ENCODE measurements at places on chromosomes 6 and 20.

- H3K4me3 ChIP-seq = no peak overlapping the region
- peaks cover 15% of the 10 kb centered on the region for H3K4me1 ChIP-seq
Observed at GRCh38 chr20:8209061-8209460, 77.0 kb downstream of the PLCB1 start.

GRCh38 chr20:60467771-60468170 lies 509.5 kb downstream of the CDH26 start:
- H3K4me3 ChIP-seq = no peak overlapping the region
- no peaks in the 10 kb centered on the region for H3K36me3 ChIP-seq
- H3K27ac ChIP-seq = no peak overlapping the region
- no peaks in the 10 kb centered on the region for H3K4me1 ChIP-seq
- peaks cover 5% of the 10 kb centered on the region for H3K27me3 ChIP-seq

GRCh38 chr6:156816505-156816904 lies 39.3 kb downstream of the ARID1B start:
- H3K4me3 ChIP-seq = peak overlapping the region; percentile 21
- no peak overlapping the region for H3K27ac ChIP-seq
- no peak for DNase-seq

DNA sequence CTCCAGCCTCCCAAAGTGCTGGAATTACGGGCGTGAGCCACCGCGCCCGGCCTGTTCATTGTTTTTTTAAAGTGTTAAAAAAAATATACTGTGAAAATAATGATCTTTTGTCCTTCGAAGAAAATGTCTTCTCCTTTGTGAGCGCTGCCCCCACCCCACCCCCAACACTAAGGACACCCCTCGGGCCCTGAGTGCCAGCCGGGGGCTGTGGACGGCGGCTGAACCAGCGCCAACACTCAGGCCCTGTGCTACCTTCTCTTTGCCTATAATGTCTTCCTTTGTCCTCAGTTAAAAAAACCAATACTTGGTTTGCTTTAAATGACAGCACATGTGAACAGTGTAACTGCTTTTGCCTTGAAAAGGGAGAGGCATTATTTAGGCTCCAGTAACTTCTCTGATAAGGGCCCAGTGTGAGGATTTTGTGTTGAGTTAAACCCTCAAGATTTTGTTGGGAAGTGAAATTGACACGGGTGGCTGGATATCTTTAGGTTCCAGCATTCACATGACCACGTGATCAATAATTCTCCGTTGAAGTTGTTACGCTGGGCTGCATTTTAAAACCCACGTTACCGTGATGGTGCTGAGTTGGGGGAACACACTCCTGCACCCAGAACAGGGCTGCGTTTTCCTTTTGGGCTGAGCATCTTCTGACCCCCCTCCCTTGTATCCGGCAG lies 9.5 kb upstream of the ADRM1 start:
- H3K36me3 ChIP-seq = peaks cover 48% of the 10 kb centered on the region
- no peak for DNase-seq
- H3K27ac ChIP-seq = no peak overlapping the region
- no peak overlapping the region for H3K4me3 ChIP-seq
- no peaks in the 10 kb centered on the region for H3K27me3 ChIP-seq

DNA sequence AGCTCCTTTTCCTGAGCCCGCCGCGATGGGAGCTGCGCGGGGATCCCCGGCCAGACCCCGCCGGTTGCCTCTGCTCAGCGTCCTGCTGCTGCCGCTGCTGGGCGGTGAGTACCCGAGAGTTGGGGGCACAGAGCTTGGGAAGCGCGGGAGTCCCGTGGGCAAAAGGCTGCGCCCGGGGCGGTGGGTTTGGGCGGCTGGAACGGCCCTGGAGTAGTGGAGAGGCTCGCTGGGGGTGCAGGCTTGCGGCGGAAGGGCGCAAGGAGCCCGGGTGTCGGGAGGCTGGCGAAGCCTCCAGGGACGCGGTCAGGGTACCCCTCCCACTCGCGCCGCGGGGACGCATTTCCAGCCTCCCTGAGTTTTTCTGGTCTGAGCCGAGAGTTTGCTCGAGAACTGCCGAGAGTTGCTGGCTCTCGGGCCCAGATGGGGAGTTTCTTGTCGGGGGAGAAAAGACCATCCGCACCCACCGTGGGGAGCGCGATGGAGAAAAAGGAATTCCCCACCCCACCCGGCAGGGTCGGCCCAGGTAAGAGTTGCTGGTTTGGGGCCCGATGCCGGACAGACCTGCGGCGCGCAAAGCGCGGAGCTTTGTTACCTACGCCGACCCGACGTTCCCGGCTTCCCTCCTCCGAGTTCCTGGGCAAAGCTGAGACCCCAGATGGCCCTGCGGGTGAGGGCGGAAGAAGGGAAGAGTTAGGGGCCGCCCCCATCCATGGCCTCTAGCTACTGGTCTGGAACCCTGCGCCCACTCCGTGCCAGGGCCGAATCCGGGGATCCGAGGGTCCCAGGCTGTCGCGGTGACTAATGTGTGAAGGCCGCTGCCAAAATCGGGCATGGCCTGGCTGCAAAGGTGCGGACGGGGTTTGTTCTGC lies 584 bp downstream of the PTK7 start:
- H3K27ac ChIP-seq = no peak overlapping the region
- peaks cover 5% of the 10 kb centered on the region for H3K4me1 ChIP-seq
- no peak for DNase-seq

Data from naive thymus-derived CD8-positive, alpha-beta T cell (primary cell).